Muscle of back (tissue), 13 donors: ENCODE measurements at places on chromosomes 7 and 10. TPM values are rescaled to one million over a fixed set of nuclear protein-coding genes. Genes with fewer than 3 reads are reported as not detected.

GRCh38 chr7:22296265-22296566 is 60.7 kb downstream of the RAPGEF5 start:
- DNase-seq: no peak

- DNase-seq: no peak
Measured at GRCh38 chr10:126166797-126167196, 221.5 kb downstream of the ADAM12 start.

DNA sequence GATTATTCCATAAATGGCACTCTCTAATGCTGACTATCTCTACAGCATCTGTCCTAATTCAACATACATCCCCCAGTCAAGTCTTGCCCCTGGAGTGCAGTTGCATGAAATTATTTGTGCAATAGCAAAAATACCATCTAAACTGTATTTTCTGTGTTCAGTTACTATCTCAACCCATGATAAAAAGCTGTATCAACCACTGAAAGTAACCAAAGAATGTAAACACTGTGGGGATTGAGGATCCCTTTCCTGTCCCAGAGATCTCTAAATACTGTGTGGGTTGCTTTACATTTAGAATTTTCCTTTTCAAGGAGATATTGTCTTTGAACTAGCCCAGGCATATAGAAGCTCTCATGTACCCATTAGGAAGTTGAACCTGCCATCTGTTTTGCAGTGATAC is 23.9 kb upstream of the DGKI start:
- DNase-seq: no peak

GRCh38 chr7:131945313-131945911 is 389.0 kb upstream of the PODXL start:
- DNase-seq: peak; percentile 65

GRCh38 chr7:2123360-2123759 is 109.4 kb downstream of the MAD1L1 start:
- no peak for DNase-seq

Gene RAB18
- 95.2 TPM for polyA plus RNA-seq

Gene STEAP4
- polyA plus RNA-seq: 5.8 TPM

Gene SUGCT
- polyA plus RNA-seq: 2.4 TPM

- DNase-seq: peak; percentile 93
Measured at GRCh38 chr7:106064771-106065574, 47.1 kb downstream of the SYPL1 start.

DNA sequence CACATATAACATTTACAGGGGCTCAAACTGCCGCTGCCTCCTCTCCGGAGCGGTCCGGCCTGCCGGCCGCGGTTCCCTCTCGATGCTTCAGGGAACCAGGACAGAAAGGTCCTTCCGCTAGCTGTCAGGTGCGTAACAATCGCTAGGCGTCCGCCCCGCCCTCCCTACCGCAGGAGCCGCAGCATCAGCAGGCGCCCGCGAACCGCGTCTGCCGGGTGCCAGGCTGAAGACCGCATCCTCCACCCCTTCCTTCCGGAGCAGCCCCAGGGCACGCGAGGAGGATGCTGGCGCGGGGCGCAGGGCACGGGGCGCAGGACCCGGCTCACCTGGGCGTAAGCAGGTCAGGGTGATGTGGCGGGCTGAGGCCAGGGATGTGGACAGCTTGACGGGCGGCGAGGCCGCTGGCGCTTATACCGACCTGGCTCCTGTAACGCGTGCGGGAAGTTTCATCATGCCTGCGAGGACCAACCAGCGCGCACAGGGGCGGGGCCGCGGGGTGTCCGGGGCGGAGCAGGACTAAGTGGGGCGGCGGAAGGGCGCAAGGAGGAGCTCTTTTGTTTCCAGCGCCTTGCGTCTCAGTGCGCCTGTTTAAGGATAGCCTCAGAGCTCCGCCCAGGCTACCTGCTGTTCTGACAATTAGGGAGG is at the start of gene ASNS:
TSS of gene ASNS (minus strand) at position 384 of the 645 bp plus-strand sequence. CDS start 3,252 bp downstream, outside the sequence.
- DNase-seq: peak; percentile 92

GRCh38 chr7:31729195-31729804 is 42.3 kb downstream of the PPP1R17 start:
- DNase-seq: no peak

DNA sequence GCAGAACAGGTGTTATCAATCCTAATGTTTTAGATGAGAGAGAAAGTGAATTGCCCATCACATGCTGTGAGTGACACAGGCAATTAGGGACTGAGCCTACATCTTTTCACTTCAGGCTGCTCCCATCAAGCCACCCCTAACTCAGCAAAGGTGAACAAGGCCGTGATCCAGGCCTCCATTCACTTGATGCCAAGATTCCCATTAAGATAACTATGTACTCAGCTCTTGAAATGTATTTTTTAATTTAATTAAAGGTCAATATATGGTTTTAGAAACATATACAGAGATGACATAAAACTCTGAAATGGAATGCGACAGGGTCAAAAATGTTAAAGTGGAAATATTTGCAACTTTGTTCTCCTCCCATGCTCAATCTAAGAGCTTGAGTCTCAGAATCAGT is 27.9 kb upstream of the UBE2H start:
- DNase-seq: no peak

Gene STOX1
- 2.6 TPM for polyA plus RNA-seq
